ENCODE measurements at places on chromosomes 5 and 9.

GRCh38 chr5:94893412-94894135 is 275.1 kb downstream of the SLF1 start:
- no peak for DNase-seq

DNA sequence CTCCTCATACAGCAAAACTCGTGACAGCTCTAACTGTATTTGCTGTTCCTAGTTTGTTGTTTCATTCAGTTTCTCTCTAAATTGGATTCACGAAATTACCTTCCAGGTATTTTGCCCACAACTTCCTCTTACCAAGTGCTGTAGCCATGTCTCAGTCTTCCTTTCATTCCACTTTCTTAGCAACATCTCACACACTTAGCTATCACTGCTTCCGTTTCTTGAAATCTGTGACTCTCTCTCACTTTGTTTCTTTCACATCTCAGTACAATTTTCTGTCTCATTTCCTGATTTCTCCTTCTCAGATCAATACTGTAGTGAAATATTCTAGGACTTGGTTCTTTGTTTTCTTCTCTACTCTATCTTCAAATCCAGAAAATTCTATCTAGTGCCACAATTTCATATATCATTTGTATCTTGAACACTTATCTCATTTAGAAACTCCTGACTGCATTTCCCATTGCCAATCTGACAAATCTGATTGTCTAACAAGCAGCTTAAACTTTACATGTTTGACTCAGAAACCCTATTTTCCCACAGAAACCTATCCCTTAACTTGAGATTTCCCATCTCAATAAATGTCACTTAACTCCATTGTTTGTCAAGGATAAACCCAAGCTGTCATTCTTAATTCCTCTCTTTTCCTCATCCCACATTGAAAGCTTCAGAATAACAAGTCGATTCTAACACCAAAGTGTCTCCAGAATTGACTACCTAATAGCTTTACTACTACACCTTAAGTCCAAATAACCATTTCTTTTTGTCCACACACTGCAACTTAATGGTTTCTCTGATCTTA is 303.1 kb downstream of the CDH12 start:
- no peak for DNase-seq

DNA sequence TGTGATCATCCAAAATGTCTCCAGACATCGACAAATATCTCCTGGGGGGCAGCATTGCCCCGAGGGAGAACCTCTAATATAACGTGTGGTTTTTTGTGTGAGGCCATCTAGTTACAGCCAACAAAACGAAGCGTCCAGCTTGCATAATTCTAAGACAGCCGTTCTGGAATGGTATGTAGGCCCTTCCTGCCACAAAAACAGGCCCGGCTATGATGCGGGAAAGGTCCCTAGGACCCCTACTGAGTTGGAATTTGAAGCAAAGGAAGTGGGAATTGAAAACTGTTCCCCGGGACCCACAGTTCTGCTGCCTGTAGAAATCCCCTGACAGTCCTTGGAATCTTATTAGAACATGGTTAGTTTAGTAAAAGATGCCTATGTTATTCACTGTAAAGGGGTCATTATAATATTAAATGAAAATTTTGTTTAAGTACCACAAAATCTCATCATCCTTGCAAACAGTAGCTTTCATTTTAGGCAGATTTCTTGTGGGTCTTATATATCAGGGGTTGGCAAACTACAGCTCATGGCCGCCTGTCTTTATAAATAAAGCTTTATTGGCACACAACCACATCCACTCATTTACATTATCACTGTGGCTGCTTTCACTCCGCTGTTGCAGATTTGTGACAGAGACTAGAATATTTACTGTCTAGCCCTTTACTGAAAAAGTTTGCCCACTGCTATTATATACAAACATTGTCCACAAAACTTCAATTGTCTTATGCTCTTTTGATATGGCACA is 70.7 kb downstream of the MSX2 start:
- DNase-seq, result no peak

- DNase-seq, result no peak
Measured at GRCh38 chr9:1154739-1155138, 104.6 kb downstream of the DMRT2 start.

GRCh38 chr9:71541436-71541835 is 226.9 kb downstream of the CEMIP2 start:
- DNase-seq, result no peak

DNA sequence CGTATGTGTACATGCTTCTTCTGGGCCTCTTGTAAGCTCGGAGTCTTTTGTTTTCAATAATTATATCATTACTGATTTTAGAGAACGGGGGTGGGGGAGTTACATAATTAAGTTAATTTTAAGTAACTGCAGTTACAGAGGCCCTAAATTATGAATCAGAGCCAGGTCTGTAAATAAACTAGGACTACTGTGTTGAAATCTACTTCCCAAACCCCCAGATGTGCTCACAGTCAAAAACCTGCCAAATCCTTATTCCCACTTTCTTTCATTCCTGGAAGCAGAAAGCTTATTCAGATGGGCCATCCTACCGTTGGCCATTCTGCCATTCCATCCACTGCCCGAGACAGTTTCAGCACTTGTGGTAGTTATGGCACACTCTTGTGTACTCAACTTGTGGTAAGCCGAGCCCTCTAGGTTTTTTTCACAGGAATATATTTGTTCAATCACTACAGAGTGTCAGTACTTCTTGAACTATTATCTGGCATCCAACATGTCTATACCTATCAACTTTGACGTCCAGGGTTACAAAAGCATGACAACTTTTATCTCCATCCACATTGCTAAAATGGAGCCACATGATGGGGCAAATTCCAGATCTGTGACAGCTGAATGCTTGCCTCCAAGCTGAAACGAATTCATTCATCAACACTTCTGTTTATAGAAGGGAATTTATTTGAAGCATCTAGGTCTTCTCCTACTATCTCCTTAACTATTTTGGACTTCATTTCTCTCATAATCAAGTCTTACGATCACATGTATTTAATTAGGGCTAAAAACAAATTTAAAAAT is 37.8 kb downstream of the GLRX start:
- no peak for DNase-seq

DNA sequence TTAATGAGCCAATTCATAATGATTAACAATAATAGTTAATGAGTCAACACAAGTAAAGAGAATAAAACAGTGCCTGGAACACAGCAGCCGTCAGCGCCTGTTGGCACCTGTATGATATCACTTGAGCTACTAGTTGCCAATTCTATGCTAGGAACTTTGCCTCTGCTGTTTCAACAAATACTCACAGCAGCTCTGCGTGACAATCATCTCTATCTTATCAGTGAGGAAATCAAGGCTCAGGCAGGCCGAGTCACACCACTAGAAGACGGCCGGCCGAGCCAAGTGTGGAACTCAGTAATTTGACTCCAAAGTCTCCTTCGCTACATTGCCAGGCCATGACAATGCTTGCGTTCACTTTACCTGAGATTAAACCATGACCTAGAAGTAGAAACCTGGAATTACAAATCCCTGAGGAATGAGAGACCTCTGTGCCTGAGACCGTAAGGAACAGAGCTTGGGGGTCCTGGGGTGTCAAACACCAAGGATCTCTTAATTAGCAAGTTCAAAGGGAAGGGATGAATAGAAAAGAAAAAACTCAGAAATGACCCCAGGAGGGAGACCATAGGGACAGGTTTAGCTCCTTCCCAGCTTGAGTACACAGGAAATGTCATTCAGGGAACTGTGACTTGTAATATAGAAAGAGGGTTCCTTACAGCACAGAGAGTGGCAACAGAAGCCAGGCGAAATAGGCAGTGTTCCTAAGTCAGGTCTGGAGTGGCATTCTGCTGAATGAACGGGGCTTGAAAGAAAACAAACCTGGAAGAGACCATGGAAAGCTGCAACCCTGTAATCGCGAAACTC is 109.1 kb downstream of the SUSD1 start:
- DNase-seq, result no peak

DNA sequence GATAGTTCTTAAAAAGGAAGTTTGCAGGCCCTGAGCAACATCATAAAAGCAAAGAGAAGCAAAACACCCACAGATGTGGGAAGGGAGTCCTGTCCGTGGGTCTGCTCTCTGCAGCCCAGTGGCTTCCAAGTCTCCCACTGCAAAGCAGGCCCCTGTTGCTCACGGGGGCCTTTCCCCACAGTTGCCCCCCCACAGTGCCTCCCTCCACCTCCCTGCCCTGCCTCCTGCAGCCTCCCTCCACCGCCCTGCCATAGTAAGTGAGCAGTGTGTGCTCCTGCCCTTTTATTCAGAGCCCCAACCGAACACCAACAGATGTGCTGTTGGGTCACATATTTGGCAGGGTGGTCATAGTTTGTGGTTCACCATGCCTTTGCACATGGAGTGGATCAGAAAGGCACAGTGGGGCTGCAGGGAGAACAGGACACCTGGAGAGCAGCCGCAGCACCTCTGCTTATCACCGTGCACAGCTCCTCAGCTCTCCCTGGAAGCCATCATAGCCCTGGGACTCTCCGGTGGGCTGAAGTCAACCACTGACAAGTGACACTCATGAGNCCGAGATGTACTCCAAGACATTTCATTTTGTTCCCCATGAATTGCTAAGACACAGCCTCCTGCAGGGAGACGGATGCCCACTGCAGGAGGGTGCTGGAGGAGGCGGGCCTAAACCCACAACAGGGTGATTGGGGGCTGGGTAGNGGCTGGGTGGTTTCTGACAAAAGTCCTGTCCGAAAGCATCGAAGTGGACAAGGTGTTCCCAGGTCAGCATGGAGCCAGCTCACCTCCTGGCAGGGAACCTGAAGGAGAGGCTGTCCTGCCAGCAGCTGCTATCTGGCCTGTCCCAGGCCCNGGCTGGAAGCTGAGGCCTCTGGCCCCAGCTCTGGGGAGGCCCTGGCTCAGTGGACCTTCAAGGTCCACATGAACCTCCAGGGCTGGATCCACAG is 278.9 kb downstream of the GADD45G start:
- DNase-seq, result no peak

DNA sequence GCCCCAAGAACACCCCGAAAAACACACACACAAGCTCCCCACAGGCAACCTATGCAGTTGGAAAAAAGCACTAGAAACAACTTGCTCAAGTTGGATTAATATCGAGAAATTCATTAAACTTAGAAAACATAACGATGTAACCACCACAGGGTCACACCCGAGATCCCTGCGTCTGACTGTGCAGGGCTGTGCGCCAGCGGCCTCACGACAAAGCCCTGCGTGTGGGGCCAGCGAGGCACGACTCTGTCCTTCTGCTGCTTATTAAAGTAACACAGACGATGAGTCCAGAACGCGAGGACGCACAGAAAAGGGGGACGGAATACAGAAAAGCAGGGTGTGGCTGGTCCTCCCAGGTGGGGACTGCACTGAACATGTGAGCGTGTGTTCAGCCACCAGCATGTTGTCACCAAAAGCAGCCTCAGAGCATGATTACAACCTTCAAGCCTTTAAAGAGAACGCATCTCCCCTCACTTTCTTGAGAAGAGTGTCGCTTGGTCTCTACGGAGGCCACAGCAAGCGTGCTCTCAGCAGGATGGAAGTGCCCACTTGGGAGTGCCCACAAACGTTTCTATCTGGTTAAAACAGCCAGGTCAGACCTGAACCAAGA is 14.4 kb downstream of the SLC12A7 start:
- no peak for DNase-seq

GRCh38 chr5:154487541-154487940 is 9.5 kb upstream of the HAND1 start:
- DNase-seq, result no peak

DNA sequence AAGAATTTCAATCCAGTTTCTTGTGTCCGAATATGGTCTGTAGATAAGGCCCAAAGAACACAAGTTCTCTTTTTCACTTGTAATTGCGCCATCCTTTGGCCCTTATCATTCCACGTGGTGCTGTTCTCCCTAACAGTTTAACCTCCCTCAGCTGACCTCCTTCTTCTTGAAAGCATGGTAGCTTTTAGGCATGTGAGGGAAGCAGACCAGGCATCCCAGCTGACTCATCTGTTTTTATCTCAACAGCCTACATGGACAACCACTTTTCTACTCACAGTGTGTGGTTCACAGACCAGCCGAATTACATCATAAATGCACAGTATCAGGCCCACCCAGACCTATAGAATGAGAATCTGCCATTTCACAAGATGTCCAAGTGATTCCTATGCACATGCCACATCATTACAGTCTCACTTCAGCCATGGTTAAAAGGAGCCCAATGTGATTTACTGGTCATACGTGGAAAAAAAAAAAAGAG is 26.9 kb upstream of the PLIN2 start:
- no peak for DNase-seq

GRCh38 chr9:133944746-133945135 is 47.4 kb downstream of the VAV2 start:
- no peak for DNase-seq

DNA sequence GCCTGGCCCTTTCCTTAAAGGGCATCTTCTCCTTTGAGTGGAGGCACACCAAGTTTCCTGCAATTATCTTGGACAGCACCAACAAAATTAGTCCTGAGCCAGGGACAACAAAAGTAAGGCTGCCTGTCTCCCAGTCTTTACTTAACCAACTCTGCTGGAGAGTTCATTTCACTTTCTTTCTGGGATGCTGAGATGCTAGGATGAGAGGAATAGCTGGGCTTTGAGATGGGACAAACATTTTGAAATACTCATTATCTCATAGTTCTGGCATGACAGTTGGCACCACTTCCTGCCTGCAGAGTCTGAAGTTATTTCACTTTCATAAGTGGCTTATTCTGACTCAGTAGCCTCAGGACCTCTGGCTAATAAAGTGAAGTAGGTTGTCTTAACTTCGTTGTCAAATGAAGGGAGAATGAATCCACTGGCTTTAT is 157.0 kb downstream of the C9orf152 start:
- peak; percentile 38 for DNase-seq

DNA sequence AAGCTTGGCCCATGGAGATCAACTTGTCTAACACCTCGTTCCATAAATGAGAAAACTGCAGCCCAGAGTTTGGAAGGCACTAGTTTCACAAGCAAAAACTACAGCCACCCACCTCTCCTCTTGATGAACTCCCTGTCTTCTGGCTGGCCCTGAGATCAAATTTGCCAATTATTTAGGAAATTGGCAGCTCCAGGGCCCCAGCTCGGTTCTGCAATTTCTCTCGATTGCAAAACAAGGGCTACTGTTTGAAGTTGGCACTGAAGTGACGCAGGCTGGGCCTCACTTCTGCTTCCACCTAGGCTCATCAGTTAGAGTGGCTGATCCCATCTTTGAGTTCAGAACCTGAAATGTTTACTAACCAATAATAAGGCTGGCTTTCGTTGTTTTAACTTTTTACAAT is 3.7 kb upstream of the GPX3 start:
- no peak for DNase-seq

DNA sequence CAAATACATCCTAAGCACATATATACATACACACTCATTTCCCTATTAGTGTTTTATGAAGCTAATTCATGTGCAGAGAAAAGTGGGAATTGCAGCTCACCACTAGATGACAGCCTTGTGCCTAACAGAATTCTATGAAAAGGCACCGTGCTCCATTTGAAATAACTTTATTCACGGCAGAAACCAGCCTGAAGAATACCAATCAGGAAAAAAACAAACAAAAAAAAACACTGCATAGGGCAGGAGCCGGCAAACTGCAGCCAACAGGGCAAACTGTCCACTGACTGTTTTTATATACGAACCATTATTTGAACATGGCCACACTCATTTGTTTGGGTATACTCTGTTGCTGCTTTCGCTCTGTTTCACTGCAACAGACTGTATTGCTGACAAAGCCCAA is 33.6 kb downstream of the ERMP1 start:
- DNase-seq, result peak; percentile 14
